ENCODE measurements at places on chromosomes 12 and 14.
A peak's percentile ranks its signal among the peaks of the same experiment; 100 is the strongest.

GRCh38 chr12:23742574-23742973, 206.9 kb downstream of the SOX5 start:
- no peak for DNase-seq

DNA sequence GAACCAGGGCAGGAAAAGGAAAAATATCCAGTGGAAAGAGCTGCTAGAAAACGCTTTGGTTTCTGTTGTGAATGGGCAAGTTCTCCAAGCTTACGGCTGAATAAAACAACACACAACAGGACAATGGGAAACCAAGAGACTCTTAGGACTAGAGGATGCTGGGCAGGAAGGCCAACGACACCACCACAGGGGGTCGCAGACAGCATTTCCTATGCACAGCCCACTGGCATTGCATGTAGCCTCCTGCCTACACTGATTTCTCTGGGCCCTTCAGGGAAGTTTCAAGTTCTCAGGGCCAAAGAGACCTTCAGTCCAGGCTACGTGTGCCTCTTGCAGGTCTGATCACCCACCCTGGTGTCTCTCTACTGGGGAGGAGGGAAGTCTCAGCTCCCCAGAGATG, 108.0 kb downstream of the RIMBP2 start:
- DNase-seq: no peak

DNA sequence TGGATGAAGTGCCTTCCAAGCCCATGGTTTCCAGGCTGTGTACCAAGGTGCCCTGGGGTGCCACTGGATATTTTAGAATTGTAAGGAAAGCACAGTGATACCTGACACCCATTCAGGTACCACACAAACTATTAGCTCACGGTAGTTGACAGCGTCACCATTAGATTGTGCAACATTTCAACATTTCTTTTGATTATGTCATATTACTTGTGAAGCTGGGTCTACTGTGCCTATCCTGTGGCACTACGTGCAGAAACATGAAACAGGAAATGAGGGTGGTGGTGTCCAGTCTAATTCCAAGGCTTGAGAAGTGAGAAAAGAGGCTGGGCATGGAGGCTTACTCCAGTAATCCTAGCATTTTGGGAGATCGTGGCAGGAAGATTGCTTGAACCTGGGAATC, 75.5 kb upstream of the CPM start:
- no peak for DNase-seq

DNA sequence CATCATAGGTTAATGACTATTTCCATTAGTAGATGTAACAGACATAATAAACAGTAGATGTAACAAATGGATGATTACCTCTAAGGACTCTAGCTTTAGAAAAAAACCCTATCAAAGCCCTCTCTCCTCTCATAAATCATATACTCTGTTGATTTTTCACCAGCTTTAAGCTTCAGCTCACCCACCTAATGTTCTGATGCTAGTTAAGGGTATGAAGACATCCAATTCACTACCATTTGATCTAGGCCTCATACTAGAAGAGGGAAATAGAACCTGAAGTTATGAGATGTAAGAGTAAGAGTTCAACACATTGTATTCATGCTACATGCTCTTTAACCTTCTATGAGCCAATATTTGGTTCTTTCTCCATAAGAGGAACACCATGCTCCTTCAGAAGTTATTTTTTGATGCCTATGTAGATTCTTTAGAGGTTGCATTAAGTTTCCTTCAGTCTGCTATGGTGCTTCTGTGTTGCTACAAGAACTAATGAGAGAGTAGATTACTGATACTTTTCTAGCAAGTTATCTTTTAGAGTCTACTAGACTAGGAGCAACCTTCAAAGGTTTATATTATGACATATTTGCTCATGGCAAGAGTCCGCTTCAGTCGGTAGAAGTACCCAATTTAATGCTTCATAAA, 16.0 kb downstream of the A2M start:
- no peak for DNase-seq

GRCh38 chr12:118377021-118377883, 897 bp downstream of the SUDS3 start:
- no peak for DNase-seq

DNA sequence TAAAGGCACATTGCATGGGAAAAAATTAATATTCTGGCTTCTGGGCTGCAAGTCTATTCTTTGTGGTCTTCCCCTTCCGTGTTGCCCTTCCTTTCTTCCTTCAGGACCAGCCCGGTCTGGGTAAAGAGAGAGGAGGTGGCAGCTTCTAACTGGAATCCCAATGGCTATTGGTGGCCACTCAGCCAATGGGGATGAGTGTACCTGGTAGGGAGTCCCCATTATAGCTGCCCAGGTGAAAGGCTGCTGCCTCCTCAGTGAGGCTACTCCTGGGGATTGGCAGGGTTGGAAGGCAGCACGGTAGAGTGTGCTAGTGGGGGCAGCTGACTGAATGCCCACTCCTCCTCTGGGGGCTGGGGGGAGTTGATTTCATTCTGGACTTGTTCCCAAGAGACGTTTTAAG, 112.6 kb downstream of the RBM19 start:
- no peak for DNase-seq

- DNase-seq: no peak
Measured at GRCh38 chr12:7934091-7934888, 1.7 kb downstream of the SLC2A3 start.

- DNase-seq: no peak
Measured at GRCh38 chr12:128795530-128796361, 28.0 kb downstream of the SLC15A4 start.

- no peak for DNase-seq
Measured at GRCh38 chr12:9851927-9852326, 17.2 kb downstream of the CLEC2B start.

- no peak for DNase-seq
Measured at GRCh38 chr14:71610797-71611196, 321.4 kb upstream of the RGS6 start.

GRCh38 chr12:77401770-77402081, 336.4 kb upstream of the E2F7 start:
- DNase-seq: no peak

DNA sequence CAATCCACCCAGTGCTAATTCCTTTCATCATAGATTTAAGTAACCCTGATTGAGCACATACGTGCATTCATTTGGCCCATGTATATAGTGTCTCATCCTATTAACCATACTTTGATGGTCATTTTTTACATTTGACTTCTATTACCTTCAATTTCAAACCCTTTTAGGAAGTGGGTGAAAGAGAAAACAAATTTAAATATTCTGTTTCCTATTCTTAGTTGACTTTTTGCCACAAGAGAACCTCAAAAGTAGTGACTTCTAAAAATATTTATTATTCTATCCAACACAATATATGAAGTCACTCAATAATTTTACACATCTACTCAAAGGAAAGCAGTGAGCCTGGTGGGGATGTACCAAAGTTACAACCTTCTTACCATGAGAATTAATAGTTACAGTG, 164.9 kb downstream of the CEP128 start:
- no peak for DNase-seq

DNA sequence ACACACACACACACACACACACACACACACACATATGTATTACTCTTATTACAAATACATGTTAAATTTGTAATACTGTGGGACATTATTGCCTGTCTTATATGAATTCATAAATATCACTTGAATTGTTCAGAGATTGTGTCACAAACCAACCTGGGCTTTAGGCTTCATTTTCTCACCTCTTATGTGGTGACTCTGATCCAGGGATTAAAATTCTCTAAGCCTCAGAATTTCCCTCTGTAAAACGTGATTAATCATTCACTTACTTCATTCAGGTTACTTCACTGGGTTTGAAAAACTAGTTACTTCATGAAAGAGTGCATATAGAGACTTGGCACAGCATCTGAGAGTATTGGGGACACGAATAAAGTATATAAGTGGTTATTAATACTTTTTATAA, 240.3 kb upstream of the PDZRN4 start:
- no peak for DNase-seq

GRCh38 chr14:105180592-105181548, at the start of gene NUDT14:
TSS of gene NUDT14 (minus strand) at chr14:105181312. CDS start at chr14:105181209, 103 bp downstream.
- peak; percentile 36 for DNase-seq

DNA sequence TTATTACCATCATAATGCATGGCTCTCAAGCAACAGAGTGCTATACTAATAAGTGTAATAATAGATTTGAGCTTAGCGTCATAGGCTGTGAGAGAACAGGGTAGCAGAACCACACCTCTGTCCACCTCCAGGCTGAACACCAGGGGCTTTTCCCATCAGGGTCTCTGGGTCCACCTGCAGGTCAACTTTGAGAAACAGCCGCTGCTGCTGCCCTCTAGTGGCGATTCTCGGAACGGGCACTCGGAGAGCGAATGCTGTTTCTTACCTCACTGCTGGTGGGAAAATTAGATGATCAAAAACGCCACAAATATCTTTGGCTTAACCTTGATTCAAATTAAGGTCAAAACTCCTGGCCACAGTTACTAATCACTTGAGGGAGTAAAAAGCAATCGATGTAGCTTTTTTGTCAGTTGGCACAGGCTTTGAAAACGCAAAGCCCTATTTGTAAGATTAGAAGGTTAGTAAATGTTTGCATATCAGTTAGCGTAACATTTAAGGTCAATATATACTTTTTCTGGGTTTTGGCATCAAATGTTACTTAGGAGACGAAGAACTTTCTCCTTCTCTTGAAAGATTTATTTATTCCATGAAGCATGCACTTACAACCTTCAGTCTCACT, 127.9 kb upstream of the TMEM132D start:
- DNase-seq: no peak

- no peak for DNase-seq
Measured at GRCh38 chr14:77556946-77557345, 58.3 kb upstream of the ISM2 start.

- no peak for DNase-seq
Measured at GRCh38 chr12:112112409-112113133, 4.0 kb upstream of the NAA25 start.

- DNase-seq: no peak
Measured at GRCh38 chr12:25882266-25882665, 76.2 kb upstream of the RASSF8 start.

DNA sequence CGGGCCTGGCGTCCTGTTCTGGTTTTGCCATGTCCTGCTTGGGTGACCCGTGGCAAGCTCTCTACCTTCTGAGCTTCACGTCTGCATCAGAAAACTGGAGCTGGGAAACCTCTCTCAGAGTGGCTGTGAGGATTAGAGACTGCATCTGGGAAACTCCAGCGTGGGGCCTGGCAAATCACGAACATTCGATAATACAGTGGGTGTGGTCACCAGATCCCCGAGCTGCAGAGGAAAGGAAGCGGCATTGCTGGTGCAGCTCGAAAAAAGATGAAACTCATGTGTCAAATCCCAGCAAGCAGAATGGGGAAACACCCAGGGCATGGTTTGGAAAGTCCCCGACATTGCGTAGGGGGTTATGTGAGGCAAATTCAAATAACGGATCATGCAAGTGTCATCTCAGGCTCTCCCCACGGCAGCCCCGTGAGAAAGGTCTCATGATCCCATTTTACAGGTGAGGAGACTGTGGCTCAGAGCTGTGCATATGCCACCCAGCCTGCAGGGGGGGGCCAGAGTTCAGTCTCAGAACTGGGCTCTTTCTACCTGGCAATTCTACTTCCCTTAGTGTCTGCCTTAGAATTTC, 98.1 kb upstream of the VRK1 start:
- no peak for DNase-seq

DNA sequence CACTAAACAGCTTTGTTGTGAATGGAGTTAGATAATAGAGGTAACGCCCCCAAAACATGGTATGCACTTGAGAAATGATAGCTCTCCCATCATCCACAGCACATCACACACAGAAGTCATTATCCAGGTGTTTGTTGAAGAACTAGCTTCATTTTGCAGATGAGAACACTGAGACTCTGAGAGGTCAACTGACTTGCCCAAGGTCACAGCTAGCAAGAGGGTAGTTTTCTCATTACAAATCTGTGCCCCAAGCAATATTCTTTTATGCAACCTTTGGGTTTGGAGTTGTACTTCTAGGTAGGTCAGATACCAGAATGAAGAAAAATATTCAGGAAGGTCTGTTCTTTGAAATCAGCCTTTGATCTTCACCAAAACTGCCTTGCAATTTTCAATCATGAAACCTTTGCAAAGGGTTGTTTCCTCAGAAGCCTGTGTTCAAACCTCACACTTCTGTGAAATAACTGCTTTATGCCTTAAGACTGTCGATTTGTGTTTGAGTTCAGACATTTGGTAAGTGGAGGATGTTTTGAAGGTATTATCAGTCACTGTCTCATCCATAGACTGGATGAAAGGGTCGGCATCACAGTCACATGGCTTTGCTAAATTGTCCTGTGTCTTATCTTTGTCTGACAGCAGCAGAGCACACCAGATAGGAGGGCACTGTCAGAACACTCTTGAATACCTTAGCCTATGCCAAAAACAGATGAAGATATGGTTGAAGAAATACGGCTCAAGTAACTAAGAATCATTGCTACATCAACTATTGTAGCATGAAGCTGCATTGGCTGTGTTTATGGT, 233.2 kb upstream of the BTG1 start:
- no peak for DNase-seq

GRCh38 chr12:26976687-26977086, 37.5 kb downstream of the TM7SF3 start:
- no peak for DNase-seq

DNA sequence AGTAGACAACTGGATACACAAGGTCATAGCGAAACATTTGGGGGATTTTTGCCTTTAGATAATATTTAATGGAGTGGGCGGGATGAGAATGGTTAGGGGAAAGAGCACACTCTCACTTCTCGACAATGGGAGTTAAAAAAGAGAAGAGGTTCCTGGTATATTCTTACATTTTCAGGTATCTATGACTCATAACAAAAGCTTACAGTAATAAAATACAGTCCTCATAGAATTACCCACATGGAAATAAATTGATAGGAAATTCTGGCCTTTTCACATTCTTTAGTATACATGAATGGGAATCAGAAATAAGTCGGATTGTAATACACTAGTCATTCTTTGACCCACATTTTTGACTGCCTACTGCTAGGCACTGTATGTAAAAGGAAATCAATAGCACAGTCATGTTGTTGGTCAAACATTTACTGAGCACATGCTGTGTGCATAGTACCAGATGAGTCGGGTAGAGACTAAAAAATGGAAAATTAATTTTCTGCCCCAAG, 8.2 kb upstream of the CRADD start:
- DNase-seq: no peak

GRCh38 chr14:32443890-32444661, 115.0 kb downstream of the AKAP6 start:
- no peak for DNase-seq
